ENCODE measurements at places on chromosomes 6 and 20. TPM values are rescaled to one million over a fixed set of nuclear protein-coding genes. Genes with fewer than 3 reads are reported as not detected.

Gene C6orf15
- total RNA-seq = not detected

Gene TRAPPC3L
- not detected for total RNA-seq

Gene GATA5
- total RNA-seq = 0.37 TPM

Gene SSTR4
- 0.12 TPM for total RNA-seq

Gene LGSN
- total RNA-seq = 2.3 TPM

Gene TEAD3
- 6.7 TPM for total RNA-seq

Gene SERPINB6
- total RNA-seq = 133 TPM

Gene TUBB2B
- 14.1 TPM for total RNA-seq
